ENCODE measurements at places on chromosomes 2 and 18.

DNA sequence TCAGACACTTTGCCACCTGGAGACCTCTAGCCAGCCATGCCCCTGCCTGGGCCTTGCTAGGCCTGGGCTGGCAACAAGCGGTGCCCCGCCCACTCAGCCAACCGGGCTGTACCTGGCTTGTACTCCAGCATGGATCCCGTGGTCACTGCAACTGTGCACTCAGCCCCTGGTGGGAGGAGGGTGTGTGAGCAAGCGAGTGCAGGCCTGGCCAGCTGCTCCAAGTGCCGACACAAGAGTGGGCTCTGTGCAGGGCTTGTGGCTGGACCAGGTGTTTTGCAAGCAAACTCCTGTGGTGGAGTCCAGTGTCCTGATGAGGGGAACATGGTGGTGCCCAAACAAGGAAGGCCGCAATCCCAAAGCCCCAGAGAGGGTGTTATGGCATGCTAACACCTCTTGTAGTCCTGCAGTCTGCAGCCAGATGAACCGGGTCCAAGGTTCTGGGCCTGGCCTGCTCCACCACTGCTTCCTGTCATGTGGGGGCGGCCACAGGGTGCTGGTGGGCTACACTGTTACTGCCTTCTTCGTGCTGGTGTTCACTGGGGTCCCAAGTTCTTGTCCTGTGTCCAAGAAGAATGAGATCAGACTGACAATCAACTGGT lies 60.1 kb upstream of the CD28 start:
- no peak for DNase-seq

DNA sequence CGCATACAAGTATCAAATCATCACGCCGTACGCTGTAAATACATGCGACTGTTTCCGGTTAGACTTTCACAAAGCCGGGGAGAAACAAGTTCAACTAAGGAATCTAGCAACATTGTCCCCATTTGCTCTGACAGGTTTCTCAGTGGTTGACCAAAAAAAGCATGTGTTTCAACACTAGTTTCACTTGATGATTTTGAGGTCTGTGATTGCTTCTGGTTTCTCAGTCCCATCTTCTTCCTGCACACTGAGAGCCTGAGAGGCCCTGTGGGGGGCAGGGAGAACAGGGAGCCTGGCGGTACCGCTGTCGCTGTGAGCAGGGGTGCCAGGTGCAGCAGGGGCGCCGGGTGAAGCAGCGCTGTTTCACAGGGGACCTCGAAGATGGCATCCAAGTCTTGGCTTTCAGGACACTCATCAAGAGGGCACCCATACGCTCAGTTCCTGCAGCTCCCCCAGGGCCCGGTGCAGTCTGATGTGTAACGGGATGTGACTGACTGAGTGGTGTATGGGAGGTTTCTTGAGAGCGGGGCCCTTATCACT lies 270.9 kb downstream of the TWIST2 start:
- peak; percentile 12 for DNase-seq

GRCh38 chr18:75369026-75369721 lies 58.3 kb downstream of the SMIM21 start:
- no peak for DNase-seq

DNA sequence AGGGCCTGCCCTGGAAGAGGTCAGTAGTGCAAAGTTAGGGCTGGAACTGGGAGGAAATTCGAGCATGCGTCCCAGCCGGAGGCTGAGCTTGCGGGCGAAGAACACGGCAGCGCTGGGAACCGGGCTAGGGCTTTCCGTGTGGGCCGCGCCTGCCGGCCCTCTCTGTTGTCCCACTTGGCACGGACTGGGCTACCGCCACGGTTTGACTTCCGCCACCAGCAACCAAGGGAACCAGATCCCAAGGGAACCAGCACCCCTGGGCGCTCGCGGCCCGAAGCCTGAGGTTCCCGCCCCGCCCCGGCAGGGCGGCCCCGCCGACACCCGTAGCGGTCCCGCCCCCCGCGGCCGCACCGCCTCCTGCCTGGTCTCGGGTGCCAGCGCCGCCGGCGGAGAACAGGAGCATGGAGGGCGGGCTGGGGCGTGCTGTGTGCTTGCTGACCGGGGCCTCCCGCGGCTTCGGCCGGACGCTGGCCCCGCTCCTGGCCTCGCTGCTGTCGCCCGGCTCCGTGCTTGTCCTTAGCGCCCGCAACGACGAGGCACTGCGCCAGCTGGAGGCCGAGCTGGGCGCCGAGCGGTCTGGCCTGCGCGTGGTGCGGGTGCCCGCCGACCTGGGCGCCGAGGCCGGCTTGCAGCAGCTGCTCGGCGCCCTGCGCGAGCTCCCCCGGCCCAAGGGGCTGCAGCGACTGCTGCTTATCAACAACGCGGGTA lies at the start of gene SPR:
Gene SPR (plus strand): TSS at position 377 of the 708 bp plus-strand sequence. CDS start 25 bp downstream, at position 402.
- DNase-seq = peak; percentile 81

GRCh38 chr18:67310826-67311225 lies 205.7 kb downstream of the DSEL start:
- no peak for DNase-seq

DNA sequence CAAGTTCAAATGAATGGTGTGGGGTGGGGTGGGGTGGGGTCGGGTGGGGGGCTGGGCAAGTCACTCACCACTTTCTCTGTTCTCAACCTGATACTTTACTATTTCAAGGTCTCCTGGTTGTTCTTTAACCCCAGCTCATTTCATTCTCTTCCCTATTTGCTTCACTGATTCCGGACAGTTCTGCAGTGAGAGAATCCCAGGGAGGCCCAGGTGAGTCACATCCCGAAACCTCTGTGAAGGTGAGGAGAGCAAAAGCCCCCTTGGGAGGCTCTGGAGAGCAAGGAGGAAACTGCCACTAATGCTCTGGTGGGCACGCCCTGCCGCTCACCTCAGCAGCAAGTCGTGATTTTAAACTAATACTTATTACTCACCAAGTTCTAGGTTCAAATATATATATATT lies 8.9 kb downstream of the EDAR start:
- no peak for DNase-seq

- DNase-seq = no peak
These were observed 15.7 kb downstream of the COA5 start for GRCh38 chr2:98592565-98592964.

DNA sequence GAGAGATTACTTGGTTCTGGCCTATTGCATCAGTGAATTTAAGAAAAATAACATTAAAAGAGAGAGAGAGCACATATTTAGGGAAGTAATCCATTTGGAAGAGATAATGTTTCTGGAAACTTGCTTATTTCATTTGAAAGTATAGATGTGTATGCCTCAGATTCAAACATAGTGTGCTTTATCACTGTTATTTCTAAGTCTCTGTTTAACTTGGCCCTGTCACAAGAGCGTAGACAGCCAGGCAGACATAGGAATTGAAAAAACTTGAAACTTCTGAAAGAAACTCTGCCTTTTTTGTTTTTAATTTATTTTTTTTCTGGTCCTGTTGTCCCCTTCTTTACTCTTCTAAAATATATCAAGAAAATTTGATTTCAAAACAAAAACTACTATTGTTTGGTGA lies 849.1 kb downstream of the CNTNAP5 start:
- no peak for DNase-seq

DNA sequence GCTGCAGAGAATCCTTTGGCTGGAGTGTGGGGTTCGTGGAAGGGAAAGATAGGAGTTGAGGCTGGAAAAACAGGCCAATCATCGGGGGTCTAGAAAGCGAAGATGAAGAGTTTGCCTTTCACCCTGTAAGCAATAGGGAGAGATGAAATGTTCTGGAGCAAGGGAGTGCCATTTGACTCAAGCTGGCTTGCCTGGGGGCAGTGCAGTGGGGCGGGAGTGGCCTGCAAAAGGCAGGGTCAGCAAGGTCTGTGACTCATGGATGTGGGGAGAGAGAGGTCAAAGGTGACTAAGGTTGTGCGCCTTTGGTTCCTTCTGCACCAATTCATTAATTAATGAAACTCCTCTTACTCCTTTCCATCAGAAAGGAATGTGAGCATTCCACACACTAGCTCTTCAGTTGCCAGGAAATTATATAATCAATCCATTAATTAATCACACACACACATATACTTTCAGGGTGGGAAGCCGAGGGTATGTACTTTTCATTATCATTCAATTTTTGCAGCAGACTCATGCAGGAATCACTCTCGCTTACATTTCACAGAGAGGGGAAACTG lies 227.6 kb downstream of the MYCN start:
- DNase-seq = no peak

DNA sequence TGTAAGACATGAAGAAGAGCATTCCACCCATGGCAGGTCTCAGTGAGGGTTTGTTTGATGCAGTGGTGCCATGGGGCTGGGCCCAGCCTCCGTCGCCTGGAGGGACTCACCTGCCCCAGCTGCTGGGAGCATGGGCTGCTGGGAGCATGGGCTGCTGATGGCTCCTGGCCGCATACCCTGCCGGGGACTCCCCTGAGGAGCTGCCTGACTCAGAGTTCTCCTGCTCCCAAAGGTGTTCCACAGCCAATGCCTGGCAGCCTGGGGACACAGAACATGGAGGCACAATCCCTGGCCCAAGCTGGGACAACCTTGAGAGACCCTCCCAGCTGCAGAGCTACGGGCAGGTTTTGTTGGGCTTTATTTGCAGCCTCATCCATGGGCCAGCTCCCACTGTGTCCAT lies 108.4 kb downstream of the COPS8 start:
- no peak for DNase-seq

GRCh38 chr2:197339496-197340220 lies 29.1 kb upstream of the ANKRD44 start:
- no peak for DNase-seq

GRCh38 chr2:163802284-163802683 lies 66.5 kb upstream of the FIGN start:
- DNase-seq = no peak

DNA sequence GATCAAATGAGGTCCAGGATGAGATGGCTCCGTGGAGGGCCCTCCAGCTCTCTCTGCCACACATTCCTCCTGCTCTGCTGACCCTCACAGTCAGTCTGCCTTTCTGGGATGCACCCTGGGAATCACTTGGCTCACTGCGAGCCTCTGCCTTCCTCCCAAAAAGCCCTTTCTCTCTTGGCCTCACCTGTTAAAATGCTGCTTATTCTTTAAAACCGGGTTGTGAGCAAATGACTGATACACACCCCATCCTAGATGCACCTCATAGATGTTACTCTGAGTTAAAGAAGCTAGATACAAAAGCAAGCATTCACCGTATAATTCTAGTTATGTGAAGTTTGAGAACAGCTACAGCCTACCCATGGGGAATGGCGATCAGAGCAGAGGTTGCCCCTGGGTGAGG lies 167.7 kb upstream of the MYCN start:
- DNase-seq = no peak

DNA sequence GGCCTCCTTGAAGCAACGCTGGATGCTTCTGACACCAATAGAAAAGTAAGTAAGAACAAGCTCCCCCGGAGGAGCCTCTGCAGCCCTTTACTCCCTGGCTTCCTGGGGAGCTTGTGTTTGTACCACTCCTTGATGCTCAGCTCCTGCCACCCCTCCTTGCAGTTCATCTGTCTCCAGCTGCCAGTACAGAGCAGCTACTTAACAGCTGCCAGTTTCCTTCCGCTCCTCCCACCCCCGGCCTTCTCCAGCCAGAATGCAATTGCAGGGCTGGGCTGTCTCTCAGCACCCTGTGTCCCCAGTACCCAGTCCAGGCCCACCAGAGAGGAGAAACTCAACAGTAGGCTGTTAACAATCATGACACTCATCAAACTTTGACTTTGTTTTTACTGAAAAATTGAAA lies 109.4 kb downstream of the AOX1 start:
- peak; percentile 46 for DNase-seq

DNA sequence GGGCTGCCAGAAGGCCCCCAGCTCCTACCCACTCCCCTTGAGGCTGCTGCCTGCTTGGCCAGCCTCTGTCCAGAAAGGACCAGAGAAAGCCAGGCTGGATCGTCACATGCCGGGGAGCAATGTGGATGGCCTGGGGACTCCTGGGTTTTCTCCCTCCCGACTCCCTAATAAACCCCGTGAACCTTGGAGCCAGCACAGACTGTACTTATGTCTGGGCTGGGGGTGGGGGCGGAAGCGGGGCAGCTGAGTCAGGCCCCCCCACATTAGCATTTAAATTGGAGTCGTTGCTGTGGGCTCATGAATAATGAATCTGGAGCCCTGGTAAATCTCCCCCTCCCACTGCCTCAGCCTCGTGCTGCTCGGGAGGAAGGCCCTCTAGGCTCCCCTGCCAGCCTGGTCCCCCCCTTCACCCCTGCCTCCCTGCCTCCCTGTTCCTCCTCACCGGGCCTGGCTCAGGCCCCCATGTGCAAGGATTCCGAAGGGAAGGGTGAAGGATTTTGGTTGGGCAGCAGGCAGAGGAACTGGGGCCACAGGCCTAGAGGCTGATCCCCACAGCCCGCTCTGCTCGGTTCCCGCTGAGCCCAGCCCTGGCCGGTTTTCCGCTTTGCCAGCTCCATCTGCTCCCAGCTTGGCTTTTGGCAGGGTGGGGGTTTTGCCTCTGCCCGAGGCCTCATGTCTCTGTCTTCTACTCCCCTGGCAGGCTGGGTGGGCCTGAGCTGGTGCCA lies 7.3 kb upstream of the ASIC4 start:
- DNase-seq = no peak
